Pulmonary artery endothelial cell (primary cell): ENCODE measurements at places on chromosomes 2 and 18. TPM values are rescaled to one million over a fixed set of nuclear protein-coding genes. Genes with fewer than 3 reads are reported as not detected.

- DNase-seq: no peak
Measured at GRCh38 chr2:26059542-26059941, 25.7 kb downstream of the RAB10 start.

DNA sequence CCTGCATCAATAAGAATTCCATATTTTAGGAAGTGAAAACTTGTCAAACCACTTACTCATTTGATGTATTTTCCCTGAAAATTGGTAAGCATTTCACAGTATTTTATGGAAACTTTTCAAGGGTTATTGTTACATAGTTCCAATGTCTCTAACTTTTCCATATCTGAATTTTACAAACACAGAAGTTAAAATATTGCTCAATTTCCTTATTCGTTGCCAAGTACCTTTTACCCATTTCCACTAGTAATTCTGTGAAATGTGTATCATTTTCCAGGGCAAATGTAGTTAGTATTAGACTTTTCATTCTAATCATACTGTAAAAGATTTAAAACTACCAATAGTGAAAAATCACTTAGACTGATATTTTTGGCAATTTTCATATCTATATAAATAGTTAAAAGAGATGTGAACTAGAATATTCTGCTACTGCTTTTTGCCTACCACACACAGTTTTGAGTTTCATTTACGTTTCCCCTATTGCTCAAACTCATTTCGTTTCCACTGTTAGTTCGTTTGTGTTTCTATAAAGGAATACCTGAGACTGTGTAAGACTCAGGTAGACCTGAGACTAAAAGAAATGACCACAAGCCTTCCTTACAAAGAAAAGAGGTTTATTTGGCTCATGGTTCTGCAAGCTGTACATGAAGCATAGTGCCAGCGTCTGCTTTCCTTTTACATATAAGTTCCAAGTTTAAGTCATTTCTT, 86.3 kb downstream of the PMS1 start:
- DNase-seq: no peak

GRCh38 chr18:73691118-73691517, 456.5 kb downstream of the FBXO15 start:
- DNase-seq: peak; percentile 8

DNA sequence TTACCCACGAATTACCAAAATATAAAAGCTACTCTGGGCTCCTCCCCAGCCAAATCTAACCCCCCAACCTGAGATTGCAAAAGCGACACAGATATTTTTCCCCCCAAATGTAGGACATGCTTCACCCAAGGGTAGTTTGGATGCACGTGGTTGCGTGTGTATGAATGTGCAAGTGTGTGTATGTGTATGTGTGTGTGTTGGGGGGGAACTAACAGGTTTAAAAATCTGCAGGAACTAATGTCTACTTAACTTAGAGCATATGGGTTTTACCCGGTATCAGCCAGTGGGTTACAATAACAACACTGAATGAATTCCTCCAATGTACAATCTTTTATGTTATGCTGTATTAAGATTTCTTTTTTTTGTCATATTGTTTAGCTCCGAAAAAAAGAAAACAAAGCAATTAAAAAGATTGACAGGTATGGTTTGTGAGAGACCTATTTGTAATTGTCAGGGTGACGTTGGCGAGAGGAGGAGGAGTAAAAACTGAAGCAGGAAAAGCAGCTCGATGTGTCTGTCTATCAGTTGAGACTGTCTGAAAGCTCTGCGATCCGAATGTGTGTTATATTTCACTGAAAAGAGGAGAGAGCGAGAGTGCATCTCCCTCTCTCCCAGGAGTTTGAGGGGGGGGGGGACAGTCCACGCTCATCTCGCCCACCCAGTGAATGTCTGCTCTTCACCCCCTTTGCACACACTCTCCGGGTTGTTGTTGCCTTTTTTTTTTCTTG, at the start of gene TSHZ1:
Gene TSHZ1 (plus strand): TSS at position 524 of the 728 bp plus-strand sequence. CDS start 1,080 bp downstream, outside the sequence.
- peak; percentile 67 for DNase-seq

- DNase-seq: no peak
Measured at GRCh38 chr18:13642440-13642827, 83.9 kb downstream of the FAM210A start.

- DNase-seq: no peak
Measured at GRCh38 chr18:36533446-36534153, 236.1 kb downstream of the FHOD3 start.

GRCh38 chr18:58687871-58688308, 16.6 kb downstream of the MALT1 start:
- no peak for DNase-seq

GRCh38 chr2:196489371-196489770, 150.1 kb upstream of the CCDC150 start:
- DNase-seq: no peak

ZAP70 gene
- not detected in 2 replicates for total RNA-seq

NOSTRIN gene
- total RNA-seq: 0.07 and 1.4 TPM in 2 replicates

APOB gene
- total RNA-seq: 0.40 and 0.78 TPM in 2 replicates
